ENCODE measurements at places on chromosomes 16 and 17.

DNA sequence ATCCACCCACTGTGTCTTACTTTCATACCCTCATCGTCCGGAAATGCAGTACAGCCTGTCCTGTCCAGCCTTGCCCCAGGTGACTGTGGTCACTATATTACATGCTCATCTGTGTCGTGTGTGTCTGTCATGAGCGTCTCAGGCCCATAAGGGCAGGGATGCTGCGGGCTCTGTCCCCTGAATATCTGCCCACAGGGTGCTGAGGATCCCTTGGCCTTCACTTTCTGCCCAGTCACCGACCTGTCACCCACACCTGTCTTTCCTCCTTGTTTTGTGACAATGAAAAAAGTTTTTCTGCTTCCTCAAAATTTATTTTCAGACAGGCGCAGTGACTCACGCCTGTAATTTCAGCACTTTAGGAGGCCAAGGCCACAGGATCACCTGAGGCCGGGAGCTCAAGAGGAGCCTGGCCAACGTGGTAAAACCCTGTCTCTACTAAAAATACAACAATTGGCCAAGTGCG is 1.4 kb upstream of the CTRB1 start:
- DNase-seq: no peak

- DNase-seq: peak; percentile 56
These were observed 51.3 kb downstream of the ZFP90 start for GRCh38 chr16:68590201-68590994.

DNA sequence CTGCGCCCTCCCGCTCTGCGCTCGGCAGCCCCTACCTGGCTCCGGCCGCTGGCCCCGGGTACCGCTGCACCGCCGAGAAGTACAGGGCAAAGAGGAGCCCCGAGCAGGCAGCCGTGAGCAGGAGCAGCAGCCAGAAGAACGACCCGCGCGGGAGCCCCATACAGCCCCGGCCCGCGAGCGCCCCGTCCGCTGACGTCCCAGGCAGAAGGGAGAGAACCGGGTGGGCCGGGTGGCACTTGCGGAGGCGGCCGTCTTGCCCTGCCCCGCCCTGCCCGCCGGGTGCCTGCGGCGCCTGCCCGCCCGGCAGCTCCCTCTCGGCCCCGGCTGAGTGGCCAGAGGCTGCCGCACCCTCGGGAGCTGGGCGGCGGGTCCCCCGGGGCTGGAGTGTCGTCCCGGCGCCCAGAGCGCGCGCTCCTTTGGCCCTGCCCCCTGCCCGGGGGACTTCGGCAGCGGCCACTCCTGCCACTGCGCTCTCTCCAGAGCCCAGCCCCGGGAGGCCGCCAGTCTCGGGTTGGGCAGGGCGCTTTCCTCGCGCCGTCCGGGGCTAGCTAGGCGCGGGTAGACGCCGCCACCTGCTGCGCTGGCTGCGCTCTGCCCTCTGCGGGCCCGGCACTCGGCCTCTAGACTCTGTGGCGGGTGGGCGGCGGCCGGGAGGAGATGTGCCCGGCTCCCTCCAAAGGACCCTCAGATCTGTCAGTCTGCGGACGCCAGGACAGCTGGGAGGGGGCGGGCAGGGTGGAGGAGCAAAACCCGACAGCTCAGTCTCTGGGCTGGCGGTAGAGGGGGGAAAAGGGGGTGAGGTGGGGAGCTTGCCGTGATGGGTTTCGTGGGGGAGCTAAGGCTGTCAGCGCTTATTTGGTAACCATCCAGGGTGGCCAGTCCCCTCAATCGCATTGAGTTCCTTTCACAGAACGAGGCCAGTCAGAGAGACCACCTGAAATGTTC is at the start of gene ST6GALNAC2:
Gene ST6GALNAC2 (minus strand): TSS at position 212 of the 945 bp plus-strand sequence. CDS start 52 bp downstream, at position 160.
- peak; percentile 73 for DNase-seq

DNA sequence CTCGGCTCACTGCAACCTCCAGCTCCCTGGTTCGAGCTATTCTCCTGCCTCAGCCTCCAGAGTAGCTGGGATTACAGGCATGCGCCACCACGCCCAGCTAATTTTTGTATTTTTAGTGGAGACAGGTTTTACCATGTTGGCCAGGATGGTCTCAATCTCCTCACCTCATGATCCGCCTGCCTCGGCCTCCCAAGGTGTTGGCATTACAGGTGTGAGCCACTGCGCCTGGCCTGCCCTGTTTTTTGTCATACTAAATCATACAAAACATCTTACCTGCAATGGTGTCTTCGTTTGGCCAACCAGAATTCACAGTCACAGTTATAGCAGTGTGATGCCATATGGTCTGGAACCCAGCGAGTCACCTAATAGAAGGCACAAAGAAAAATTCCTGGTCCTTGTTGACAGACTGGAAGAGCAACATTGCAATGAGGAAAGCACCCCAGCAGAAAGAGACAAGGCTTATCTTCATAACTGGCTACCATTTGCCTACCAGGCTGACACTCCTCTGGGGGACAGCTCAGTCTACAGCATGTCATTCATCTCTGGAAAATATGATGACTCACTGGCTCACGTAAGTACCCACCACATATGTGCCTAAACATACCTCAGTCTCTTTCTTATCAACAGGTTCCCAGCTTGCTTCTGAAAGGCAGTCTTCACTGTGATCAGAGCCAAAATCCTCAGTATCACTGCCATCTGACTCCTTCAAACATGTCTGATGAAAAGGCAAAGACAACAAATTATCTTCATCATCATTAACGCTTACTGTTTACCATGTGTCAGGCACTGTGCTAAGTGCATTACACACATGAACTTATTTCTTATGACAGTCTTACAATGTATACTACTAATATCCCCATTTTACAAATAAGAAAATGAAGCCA is 4.3 kb upstream of the HSF5 start:
- DNase-seq: no peak

GRCh38 chr17:58371300-58371950 is 19.4 kb upstream of the SUPT4H1 start:
- DNase-seq: no peak

DNA sequence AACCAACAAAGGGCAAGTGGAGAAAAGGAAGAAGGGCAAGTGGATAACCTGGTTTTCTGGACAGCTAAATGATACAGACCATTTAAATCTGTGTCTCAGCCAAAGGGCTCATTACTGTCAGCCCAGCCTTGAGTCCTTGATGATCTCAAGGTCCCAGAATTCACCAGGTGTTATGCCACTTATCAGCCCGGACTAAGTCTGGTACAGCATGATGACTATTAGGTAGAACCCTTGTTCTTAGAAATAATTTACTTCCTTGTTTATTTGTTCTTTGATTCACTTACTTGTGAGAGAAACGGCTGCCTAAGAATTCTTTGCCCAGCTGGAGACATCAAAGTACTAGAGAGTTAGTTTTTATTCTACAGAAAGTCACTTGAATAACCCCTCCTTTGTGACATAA is 3.5 kb downstream of the PDILT start:
- no peak for DNase-seq

- no peak for DNase-seq
These were observed 5.1 kb downstream of the BPTF start for GRCh38 chr17:67830440-67830839.

GRCh38 chr16:55571191-55571897 is 4.9 kb downstream of the CAPNS2 start:
- DNase-seq: no peak

DNA sequence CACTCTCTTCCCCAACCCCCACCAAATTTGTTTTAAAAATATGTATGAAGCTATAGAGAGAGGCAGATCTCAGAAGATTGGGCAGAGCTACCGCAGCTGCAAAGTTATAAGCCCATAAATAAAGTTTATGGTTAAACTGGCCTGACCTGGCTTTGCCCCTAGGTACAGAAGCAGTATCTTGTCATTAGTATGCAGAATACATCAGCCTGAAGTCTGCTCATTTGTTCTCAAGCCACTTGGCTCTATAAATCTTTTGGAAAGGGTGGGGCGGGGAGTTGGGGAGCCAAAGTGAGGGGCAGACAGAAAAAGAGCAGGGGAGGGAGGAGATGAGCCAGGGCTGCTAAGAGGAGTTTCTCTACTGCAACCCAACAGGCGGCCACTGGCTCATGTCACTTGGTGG is 113.2 kb downstream of the SOX9 start:
- DNase-seq: no peak

DNA sequence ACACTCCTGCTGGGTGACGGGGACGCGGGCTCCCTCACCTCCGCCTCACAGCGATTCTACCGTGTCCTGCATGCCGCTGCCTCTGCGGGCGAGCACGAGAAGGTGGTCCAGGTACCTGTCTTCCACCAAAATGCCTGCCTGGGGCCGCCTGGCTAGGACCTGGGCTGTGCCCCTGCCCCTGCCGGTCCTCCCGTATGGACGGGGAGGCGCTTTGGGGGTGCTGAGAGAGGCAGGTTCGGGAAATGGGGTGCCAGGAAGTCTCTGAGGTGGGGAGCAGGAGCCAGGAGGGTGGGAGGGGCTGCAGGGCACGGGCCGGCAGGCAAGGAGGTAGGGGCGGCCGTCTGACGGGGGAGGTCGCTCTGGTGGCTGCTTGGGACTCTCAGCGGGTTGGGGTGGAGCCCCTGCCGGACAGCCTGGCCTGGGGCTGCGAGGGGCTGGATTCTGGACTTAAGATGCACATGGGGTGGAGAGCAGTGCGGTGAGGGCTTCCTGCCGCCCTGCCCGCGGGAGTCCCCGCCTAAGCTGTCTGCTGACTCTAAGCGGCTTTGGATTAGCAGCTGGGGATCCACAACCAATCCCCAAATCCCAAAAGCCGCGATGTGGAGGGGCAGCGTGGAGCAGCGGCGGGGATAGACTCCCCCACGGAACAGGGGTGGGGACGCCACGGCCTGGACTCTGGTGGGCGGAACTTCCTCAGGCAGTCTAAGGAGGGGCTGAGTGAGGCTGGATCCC is 5.8 kb downstream of the CHTF18 start:
- no peak for DNase-seq

Measured in RPMI7951 (cell line).